HTR-8/SVneo (cell line): ENCODE measurements at places on chromosomes 11 and 22.

- DNase-seq, result peak; percentile 82
Measured at GRCh38 chr11:1829039-1829820, 5.6 kb upstream of the SYT8 start.

- DNase-seq, result no peak
Measured at GRCh38 chr11:70358753-70359152, 39.6 kb upstream of the CTTN start.

DNA sequence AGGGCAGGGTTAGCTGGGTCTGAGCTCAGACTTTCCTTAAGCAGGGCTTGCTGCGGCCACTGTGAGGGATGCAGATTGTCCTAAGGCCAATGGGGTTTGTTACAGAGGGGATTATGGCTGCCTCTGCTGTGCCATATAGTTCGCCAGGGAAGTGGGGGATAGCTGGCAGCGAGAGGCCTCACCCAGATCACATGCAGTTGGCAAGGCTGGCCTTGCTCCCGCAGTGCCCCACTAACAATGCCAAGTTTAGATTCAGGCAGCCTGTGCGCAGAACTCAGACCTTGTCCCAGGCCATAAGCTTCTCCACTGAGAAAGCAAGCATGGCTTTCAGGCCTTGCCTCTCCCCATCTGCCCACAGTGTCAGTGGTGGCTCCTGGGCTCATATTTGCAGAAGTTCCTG, 4.7 kb upstream of the APOL2 start:
- DNase-seq, result no peak

DNA sequence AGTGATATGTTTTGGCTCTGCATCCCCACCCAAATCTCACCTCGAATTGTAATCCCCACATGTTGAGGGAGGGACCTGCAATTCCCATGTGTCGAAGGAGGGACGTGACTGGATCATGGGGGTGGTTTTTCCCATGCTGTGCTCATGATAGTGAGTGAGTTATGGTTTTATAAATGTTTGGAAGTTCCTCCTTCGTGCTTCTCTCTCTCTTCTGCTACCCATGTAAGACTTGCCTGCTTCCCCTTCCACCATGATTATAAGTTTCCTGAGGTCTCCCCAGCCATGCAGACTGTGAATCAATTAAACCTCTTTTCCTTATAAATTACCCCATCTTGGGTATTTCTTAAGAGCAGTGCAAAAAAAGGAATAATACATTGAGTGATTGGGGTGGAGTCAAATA, 7.3 kb upstream of the CEP295 start:
- no peak for DNase-seq

DNA sequence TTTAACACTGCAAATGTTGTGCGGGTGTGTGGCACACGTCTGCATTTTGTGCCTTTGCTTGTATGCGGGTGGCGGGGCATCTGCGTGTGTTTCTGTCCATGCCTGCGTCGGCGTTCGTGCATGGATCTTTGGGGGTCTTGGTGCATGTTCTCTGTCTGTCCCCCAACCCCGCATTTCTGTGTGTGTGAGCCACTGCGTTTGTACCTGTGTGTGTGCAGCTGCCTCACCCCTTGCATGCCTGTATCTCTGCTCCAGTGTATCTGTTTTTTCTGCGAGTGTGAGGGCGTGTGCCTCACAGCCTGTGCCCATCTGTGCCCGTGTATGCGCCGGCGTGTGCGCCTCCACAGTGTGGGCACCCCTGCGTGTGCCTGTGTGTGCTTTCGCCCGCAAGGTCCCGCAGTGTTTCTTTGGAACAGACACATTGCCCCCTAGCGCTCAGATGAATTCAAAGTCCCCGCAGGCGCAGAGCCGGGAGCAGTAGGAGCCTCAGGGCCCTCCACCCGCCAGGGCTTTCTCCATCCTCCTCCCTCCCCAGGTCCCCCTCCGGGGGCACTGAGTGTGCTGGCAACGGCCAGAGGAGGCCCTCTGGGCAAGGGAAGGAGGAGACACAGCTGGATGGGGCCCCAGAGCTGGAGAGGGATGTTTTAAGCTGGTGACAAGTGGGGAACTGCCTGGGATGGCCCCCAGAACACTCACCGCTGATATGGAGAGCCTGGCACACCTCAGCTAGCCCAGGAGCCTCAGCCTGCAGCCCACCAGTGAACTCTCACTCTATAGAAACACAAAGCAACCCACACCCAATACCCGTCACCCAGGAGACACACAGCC, 3.1 kb upstream of the MN1 start:
- peak; percentile 37 for DNase-seq

DNA sequence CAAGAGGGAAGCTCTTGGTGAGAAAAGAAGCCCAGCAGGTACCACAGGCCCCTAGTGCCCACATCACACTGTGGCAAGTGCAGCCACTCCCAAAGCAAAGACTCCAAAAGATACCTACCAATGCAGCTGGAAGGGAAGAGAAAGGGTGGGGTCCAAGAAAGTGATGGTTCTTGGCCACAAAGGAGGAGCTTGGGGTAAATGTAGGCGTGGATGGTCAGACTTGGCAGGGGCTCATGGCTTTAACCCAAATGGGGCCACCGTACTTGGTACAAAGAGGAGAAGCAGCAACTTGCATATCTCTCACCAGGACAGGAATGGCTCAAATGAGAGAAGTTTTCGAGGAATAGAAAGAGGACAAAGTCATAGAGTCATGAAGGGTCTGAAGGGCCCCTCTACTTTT, 4.8 kb downstream of the MAP3K11 start:
- DNase-seq, result no peak

GRCh38 chr11:46947399-46948077, 11.0 kb downstream of the CSTPP1 start:
- DNase-seq, result no peak

GRCh38 chr22:29087012-29087411, 14.2 kb downstream of the KREMEN1 start:
- DNase-seq, result no peak

DNA sequence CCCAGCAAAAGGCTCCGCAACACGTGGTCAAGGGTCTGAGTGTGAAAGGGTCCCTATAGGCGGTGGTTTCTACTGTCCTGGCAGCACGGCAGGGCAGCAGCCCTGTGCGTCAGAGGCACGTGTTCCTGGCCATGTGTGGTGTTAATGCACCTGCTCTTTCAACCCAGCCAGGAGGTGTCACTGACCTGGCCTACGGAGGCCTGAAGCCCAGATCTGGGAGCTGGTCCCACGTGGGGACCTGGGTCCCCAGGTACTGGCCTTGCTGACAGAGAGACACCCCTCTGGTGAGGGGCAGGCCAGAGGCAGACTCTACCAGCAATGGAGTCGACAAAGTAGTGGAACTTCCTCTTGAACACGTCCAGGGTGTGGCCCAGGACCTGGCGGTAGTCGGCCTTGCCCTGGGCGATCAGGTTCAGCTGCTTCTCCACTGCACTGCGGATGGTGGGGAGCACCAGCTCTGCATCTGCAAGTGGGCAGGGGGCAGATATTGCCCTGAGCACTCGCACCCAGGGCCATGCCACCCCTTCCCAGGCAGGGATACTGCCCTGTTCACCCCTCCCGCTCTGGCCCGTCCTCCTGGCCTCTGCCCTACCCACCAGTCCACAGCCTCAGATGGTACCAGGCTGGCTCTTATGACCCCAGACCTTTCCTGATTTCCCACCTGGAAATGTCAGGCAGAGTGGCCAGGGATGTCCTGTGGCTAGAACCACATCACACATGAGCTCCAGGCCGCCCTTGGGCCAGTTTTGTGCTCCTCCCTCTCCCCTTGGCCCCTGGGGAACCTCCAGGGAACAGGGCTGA, 6.8 kb upstream of the PPM1F start:
- DNase-seq, result no peak

- no peak for DNase-seq
Measured at GRCh38 chr22:43923191-43923590, 414 bp upstream of the PNPLA3 start.

GRCh38 chr11:13672576-13673210, 4.2 kb downstream of the FAR1 start:
- no peak for DNase-seq
